ENCODE measurements at places on chromosomes 11 and 22.

- DNase-seq, result no peak
Observed at GRCh38 chr11:120840661-120841060, 183.2 kb upstream of the TBCEL start.

GRCh38 chr11:126079621-126080124 is 17.0 kb upstream of the CDON start:
- DNase-seq, result peak; percentile 78

DNA sequence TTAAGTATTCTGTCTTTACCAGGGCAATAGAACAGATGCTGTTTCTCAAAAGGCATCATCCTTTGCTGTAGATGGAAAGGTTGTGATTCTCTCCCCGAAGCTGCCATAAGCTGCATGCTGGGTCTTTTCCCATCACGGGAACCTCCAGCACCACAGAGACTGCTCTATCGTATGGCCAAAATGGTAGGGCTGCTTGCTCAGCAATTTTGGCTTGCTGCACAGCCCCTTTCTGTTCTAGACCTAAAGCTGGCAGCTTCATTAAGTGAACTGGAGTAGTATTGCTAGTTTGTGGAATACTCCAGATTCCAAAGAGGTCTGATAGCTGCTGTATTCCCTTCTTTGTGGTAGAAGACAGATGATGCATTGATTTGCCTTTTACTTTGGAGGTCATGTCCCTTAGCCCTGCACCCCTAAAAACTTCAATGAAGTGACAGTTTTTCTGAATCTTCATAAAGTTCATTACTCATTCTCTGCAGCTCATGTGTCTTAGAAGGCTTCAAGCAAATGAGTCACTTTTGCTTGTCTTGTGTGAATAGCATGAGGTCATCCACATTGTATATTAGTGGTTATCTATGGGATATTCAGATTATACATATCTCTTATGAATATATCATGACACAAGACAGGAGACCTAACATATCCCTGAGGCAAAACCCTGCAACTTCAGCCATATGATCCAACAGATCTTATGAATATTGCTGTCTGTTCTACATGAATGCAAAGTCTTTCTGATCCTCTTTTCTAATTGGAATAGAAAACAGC is 245.3 kb downstream of the FAM76B start:
- DNase-seq, result no peak

- DNase-seq, result no peak
Observed at GRCh38 chr22:19597399-19597735, 73.2 kb upstream of the CLDN5 start.
